IPS-NIHi11 (cell line): ENCODE measurements at places on chromosomes 3 and 15.

DNA sequence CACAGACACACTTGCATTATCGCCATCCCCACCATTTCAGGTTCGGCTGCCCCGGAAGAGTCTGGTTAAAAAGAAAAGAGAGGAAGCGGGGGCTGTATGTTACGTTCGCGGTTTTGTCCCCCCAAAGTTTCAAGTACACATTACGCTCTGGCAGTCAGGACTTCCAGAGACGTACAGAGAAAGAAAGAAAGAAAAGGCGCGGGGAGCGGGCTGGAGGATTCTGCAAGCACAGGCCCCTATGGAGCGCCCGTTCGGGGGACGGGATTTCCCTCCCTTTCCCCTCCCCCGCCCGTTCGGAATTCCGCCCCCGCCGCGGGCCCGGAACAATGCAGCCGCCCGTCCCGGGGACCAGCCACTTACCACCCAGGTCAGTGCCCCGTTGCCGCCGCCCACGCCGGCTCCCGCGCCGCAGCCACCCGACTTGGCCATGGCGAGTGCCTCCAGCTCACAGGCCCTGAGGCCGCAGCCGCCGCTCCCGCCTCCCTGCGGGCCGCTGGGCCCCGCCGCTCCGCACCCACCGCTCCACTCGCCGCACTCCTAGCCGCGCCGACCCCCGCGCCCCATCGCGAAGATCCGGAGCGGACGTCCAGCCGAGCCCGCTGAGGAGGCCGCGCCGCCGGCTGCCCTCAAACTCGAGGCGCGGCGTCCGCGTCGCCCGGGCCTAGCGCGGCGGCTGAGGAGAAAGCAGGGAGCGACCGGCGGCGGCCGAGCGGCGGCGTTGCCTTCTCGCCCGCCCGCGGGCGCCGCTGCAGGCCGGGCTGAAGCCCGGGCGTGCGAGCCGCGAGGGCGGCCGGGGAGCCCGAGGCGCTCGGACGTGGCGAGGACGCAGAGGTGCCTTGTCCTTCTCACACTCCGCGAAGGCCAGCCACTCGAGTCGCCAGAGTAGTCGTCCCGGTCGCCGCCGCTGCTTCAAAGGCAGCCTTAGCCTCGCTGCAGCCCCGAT, 567 bp downstream of the TOP2B start:
- peak; percentile 77 for DNase-seq

GRCh38 chr3:114178770-114179368, at the start of gene DRD3:
DRD3 (minus strand) TSS chr3:114179052; CDS start chr3:114171992, 7,060 bp downstream.
- DNase-seq = peak; percentile 74

- no peak for DNase-seq
Observed at GRCh38 chr3:30644615-30645014, 38.2 kb downstream of the TGFBR2 start.

- DNase-seq = peak; percentile 31
Observed at GRCh38 chr15:97177151-97177577, 783.3 kb upstream of the ARRDC4 start.

DNA sequence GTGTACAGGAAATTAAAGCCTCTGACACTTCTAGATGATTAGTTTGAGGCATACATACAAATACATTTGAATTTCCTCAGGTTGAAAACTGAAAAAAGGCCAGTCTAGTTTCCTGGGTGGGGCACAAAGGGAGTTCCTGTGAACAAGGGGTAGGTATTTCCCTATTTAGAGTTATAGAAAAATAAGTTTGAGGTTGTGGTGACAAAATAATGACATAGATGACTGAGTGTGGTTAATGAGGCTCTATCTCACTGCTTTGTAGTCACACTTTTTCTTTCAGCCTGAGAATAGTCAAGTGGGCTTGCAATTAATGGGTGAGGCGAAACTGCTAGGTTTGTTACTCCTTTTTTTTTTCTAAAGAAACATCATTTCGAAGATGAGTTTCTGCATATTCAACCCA, 4.3 kb downstream of the SLCO3A1 start:
- no peak for DNase-seq

- no peak for DNase-seq
Observed at GRCh38 chr15:41331833-41332193, 578 bp downstream of the OIP5 start.

DNA sequence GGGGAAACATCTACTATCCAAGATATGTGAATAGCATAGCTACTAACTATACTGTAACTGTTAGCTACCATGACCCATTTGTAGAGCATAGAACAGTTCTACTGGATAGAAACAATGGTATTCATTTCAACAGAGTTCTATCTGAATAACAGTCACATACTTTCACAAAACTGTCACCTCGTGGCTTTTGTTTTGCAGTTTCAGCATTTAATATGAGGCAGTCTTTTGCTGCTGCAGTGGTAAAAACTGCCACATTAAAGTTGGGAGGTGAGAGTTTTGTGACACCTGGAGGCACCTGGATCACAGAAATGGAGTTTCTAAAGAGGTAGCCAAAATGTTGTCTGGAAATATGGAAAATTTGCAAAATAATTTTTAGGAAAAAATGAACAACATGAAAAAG, 578.0 kb downstream of the UNC13C start:
- no peak for DNase-seq

GRCh38 chr3:54580453-54580852, 347.4 kb downstream of the LRTM1 start:
- DNase-seq = no peak

GRCh38 chr3:19543212-19543841, 390.7 kb downstream of the EFHB start:
- DNase-seq = peak; percentile 51

GRCh38 chr3:24388611-24389010, 106.0 kb downstream of the THRB start:
- no peak for DNase-seq

GRCh38 chr15:27196691-27197090, 225.7 kb downstream of the GABRG3 start:
- no peak for DNase-seq

GRCh38 chr15:64842986-64843561, 1.4 kb downstream of the PLEKHO2 start:
- no peak for DNase-seq

DNA sequence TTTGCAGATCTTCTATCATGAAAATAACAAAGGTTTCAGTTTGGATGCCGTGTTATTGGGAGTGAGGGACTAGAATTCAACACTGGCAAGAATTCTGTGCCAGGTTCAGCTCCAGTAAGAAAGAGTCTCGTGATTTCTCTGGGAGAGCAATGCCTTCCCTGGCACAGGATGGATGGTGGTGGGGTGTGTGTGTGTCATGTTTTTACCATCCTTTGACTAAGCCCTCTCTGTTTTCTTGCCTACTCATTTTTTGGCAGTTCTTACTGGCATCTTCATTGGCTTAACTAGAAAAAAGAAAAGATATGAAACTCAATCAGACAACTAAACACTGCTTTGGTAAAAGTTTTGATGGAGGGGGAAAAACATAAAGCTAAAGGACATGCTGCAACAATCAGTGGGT, 86.6 kb downstream of the FMN1 start:
- no peak for DNase-seq

GRCh38 chr3:160224811-160225175, 429 bp upstream of the C3orf80 start:
- DNase-seq = no peak

DNA sequence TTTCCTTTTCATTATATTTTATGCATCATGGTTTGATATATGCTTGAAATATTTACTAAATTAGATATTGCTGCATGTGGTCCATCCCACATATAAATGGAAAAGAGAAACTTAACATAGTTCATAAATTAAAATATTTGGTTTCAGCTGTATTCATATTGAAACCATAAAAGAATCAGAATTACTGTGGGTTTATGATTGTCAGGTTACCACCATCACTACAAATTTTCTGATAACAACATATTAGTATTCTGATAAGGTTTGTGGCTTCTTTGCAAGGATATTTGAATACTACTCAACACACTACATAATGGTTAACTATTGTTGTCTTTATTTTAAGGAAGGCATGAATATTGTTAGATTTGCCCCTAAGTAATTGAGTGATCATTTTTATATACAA, 235.5 kb downstream of the UBE2E2 start:
- no peak for DNase-seq

DNA sequence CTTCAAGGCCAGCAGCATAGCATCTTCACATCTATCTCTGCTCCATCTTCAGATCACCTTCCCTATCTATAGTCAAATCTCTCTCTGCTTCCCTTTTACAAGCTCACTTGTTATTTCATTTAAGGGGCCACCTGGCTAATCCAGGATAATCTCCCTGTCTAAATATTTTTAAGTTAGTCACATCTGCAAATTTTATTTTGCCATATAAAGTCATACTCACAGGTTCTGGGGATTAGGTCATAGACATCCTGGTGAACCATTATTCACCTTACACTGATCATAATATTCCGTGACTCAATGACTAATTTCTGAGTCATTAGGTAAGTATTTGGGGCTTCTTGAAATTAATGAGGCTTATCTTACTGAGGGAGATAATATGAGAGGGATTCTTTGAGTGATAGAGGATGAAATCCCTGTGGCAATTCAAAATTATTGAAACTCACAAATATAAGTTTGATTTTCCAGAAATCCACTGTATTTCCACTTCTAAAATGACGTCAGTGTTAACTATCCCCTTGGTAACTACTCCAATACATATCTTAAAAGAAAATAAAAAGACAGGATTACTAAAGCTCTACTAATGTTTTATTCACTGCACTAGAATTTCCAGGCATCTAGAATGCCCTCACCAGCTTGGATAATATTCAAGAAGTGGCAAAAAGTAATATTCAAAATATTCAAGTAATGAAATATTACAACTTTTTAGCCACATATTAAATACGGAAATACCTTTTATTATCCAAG, 93.7 kb upstream of the RBMS3 start:
- no peak for DNase-seq

DNA sequence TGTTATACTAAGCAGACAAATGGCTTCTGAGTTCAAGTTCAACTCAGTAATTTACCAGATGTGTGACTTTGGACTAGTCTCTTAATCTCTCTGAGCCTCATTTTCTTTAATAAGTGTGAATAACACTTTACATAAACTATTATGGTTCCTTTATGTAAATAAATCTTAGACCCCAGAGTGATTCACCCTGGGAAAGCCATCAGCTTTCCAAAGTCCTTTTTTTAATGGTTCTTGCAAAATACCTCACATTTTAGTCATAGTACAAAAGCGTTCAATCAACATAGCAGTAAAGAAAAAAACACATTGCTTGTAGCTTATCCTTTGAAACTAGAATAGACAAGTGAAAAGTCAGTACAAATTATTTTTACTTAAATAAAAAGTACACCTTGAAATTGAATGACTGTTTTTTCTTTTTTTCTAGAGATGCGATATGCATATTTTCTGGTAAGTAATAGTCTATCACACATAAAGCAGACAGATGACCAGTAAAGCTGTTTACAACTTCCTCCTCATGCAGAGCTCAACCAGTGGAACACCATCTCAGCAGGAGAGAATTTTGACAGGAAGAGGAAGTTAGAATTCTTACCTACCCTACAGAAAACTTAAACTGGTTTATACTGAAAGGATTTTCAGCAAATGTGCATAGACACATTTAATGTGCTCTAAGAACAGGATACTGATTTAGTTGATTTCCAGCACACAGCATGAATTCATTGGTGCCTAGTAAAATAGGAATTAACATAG, 123.0 kb upstream of the AGBL1 start:
- DNase-seq = no peak

- no peak for DNase-seq
Observed at GRCh38 chr3:185594073-185594472, 8.0 kb downstream of the SENP2 start.

DNA sequence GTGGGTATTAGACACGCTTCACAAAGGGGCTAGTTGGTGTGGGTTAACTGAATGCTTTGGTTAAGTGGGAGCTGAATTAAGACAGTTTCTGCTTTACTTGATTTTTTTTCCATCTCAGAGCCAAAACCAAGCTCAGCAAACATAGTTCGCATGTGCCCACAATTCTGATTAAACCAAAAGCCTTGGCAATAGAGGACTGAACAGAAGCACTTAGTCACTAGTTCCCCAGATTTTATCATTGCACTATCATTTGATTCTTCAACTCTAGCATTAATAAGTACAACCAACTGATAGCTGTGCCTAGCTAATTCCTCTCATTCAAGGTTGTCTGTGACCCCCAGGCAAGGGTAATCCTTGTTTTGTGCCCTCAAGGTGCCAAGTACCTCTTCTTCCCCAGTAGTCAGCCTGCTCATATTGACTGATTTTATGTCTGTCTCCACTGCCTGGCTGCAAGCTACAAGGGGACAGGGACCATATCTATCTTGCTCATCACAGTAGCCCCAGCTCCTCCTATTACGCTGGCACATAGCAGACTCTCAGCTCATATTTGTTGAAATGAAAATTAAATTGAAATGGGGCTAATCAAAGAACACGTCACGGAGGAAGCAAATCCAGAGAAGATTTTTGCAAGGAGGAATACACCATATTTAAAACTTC, 9.9 kb upstream of the ARHGEF3 start:
- DNase-seq = no peak

DNA sequence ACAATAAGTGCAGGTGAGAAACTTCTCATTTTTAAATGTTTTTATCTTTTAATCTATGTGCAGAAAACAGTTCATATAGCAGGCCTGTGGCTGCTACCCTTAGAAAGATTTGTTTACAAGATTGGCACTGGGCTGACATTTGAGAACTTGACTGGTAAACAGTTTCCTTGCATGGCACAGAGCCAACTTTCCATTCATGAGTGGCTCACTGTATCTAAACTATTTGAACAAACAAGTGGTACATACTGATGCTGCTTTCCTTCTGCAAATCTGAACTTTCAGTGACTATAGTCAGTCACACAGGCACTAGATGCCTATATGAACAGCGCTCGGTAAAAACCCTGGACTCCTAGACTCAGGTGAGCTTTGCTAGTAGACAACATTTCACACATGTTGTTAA, 6.3 kb upstream of the GTPBP8 start:
- peak; percentile 10 for DNase-seq

DNA sequence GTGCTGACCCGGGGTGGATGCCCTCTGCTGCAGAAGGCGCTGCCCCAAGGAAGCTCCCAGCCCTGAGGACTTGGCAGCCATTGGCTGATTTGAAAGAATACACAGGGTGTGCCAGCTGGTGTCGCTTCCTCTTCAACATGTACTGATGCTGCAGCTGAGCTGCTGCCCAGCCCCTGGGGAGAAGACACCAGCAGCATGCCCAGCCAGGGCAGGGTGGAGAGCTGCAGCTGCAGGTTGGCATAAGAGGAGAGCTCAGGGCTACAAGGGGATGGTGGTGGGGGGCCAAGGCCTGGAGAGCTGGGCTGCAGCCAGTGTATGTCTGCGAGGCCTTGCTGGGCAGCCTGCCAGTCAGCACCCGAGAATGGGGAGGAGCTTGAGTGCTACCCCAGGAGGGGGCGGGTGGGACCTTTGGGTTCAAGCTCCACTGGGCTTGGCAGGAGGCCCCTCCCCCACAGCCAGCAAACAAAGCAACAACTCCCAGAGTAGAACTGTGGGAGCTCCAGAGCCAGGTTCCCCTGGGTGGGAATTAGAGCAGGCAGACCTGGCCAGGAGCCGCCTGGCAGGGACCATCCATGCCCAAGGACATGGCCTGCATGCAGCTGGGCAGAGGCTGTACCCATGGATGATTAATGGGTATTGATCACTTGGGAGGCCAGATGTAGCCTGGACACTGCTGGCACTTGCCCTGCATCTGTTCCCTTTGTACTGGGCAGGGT, 9.2 kb upstream of the SEMA4B start:
- peak; percentile 35 for DNase-seq
